Right lobe of liver (tissue), 6 donors: ENCODE measurements at places on chromosomes 3 and 15. TPM values are rescaled to one million over a fixed set of nuclear protein-coding genes. Genes with fewer than 3 reads are reported as not detected.

C3orf85 gene
- 8.3 TPM for total RNA-seq

CISH gene
- total RNA-seq: 28.1 TPM

TXNRD3 gene
- 7.8 TPM for total RNA-seq

ESYT3 gene
- total RNA-seq: 0.29 TPM

MYH15 gene
- total RNA-seq: not detected

C2CD4A gene
- 1.6 TPM for total RNA-seq

ST3GAL6 gene
- 17.8 TPM for total RNA-seq

LOXL1 gene
- total RNA-seq: 2.0 TPM

IL17RE gene
- total RNA-seq: 1.5 TPM

ALG1L2 gene
- total RNA-seq: not detected

PPP2R3A gene
- total RNA-seq: 1.7 TPM

XCR1 gene
- total RNA-seq: not detected

FMN1 gene
- total RNA-seq: 1.1 TPM

HCN4 gene
- not detected for total RNA-seq

INSYN1 gene
- total RNA-seq: 0.33 TPM

NANOGP8 gene
- total RNA-seq: not detected

ACTRT3 gene
- 2.3 TPM for total RNA-seq

PLSCR4 gene
- 44.3 TPM for total RNA-seq

AGBL1 gene
- total RNA-seq: not detected

MB21D2 gene
- 0.39 TPM for total RNA-seq

TMEM266 gene
- not detected for total RNA-seq

CLDN18 gene
- not detected for total RNA-seq

RLBP1 gene
- total RNA-seq: not detected

THUMPD3 gene
- 23.4 TPM for total RNA-seq

CEP63 gene
- total RNA-seq: 14.4 TPM

SAMD7 gene
- not detected for total RNA-seq

TMEM207 gene
- not detected for total RNA-seq

CHRNA7 gene
- not detected for total RNA-seq

GNAT1 gene
- total RNA-seq: not detected

GRM7 gene
- total RNA-seq: not detected

P2RY14 gene
- total RNA-seq: 0.18 TPM

PLS1 gene
- 25.3 TPM for total RNA-seq

GRAMD1C gene
- total RNA-seq: 11.3 TPM

SLC51A gene
- 44.4 TPM for total RNA-seq

AHSG gene
- 718 TPM for total RNA-seq

GABRB3 gene
- 0.58 TPM for total RNA-seq

STRIT1 gene
- total RNA-seq: not detected

HOMER2 gene
- 38.9 TPM for total RNA-seq

EPHB1 gene
- 0.63 TPM for total RNA-seq

CCDC12 gene
- 24.2 TPM for total RNA-seq

CEP152 gene
- 0.93 TPM for total RNA-seq

REC114 gene
- not detected for total RNA-seq

ELL3 gene
- total RNA-seq: 1.0 TPM

GLDN gene
- total RNA-seq: 0.81 TPM

SLC24A5 gene
- total RNA-seq: not detected

ZNF592 gene
- 11.2 TPM for total RNA-seq

GRIP2 gene
- not detected for total RNA-seq

CGNL1 gene
- 23.6 TPM for total RNA-seq

LRTM1 gene
- not detected for total RNA-seq

LCTL gene
- total RNA-seq: not detected
